ENCODE measurements at places on chromosomes 2 and 18.

GRCh38 chr2:233416706-233417105 is 62.4 kb downstream of the DGKD start:
- DNase-seq, result no peak

- peak; percentile 54 for DNase-seq
Observed at GRCh38 chr2:118032169-118033013, 18.5 kb upstream of the CCDC93 start.

DNA sequence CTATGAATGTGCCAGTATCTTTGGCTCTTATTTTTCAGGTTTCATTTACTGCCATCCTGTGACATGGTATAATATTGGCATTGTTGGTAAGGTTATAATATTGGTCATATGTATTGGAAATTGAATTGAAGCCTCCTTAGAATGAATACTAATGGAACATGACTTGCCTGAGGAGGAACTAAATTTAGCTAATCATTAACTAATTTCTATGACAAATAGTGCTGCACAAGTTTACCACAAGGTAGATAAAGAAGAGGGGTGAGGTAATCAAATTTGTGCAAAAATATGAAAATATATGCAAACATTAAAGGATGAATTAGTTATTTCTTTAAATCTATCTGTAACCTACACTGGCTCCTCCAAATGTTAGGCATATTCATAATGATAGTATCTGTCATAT is 43.2 kb upstream of the ORC2 start:
- no peak for DNase-seq

DNA sequence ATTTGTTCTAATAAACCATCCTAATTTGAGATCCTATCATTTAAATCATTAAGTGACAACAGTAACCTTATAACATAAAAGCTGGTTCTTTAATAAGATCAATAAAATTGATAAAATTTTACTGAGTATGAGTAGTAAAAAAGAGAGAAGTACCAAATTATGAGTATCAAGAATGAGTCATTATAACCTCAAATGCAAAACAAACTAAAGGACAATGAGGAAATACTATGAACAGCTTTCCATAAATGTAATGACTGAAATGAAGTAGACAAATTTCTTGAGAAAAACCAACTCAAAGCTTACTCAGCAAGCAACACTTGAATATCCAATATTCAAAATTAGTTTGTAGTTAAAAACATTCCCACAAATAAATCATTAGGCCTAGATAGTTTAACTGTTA is 433.0 kb downstream of the ZEB2 start:
- DNase-seq, result no peak

DNA sequence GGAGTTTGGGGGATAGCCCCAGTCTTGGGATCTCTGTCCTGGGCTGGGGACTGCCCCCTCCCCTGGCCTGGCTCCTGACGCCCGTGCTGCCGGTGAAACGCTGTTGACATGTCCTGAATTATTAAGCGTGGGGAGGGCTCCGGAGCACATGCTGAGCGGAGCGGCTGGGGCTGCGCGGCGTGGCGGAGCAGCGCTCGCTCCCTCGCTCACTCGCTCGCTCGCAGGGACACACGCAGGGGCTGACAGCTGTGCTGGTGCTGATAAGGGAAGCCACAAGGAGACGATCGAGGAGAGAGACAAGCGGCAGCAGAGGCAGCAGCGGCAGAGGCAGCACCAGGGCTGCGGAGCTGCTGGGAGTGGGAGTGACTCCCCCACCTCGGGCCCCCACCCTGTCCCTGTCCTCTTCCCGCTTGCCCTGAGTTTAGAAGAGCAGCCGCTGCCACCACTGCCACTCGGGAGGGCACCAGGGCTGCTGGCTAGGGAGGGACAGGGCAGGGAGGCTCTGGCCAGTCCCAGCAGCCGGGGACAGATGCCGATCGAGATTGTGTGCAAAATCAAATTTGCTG is at the start of gene ASIC4:
Gene ASIC4 (plus strand): TSS at position 287 of the 566 bp plus-strand sequence. CDS start 243 bp downstream, at position 530.
- peak; percentile 79 for DNase-seq

DNA sequence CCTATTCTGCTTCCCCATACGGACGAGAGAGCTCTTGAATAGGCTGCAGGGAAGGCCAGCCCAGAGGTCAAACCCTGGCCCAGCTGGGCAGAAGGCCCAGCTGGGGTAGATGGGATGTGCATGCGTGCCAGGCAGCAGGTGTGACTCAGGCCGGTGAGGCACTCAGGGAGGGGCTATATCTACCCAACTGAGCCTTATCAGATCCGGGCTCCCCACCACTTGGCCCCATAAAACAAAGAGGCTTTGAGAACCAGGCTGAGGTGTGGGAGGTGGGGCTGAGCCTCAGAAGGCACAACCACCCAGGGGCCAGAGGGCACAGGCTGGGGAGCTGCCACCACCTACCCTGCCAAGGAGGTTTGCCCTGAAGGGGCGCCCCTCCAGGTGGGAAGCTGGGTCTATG is 8.0 kb upstream of the CFAP65 start:
- no peak for DNase-seq

DNA sequence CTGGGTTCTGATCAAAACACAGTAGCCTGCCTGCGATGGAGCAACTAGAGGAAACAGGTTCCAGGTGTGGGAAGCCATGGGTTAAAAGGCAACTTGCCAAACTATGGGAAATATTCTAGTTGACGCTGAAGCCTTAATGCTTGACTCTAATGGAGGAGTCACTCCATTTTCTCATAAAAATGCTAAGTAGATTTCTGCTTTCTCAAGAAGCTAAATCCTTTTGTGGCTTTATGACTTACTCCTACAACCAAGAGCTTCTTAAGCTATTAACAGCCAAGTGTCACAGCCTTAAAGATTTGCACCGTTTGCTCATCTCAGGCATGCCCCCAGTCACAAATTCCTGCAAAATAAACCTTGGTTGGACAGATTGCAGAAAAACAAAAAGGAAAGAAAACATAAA is 25.2 kb downstream of the ANKRD44 start:
- no peak for DNase-seq

DNA sequence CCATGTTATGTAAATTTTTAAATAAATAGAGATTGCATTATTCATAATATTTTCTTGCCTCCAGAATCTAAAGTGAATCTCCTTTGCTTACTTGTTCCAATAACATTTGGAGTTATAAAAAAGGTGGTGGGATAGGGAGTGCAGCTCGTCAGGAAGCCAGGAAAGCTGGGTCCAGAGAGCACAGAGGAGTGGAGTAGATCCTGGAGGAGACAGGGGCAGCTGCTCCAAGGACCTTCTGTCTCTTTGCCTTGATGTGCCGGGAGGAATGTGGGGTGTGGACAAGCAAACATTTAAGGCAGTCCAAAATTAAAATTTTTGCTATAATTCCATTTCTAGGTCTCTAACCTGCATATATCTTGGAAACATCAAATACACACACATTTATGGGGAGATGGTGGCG is 29.3 kb downstream of the HAUS1 start:
- DNase-seq, result no peak

DNA sequence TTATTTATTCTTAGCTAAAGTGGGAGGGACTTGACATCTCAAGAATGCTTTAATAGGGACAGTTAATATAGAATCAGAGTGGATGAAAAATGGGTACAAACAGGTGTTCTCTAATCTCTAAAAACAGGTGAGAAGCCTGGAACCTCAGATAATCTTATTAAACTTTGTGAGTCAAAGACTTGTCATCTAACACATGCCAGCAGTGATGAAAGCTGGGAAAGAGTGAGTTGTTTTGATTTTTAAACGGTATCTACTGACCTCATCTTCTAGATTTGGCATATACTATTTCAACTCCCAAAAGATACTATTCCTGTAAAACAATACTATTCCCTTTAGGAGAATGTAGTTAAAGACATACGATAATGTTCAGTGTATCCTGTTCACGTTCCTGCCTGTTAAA is 103.4 kb downstream of the CCDC141 start:
- no peak for DNase-seq

- DNase-seq, result no peak
Observed at GRCh38 chr2:128607911-128608506, 289.3 kb upstream of the HS6ST1 start.

- DNase-seq, result no peak
Observed at GRCh38 chr2:134396493-134396892, 142.6 kb downstream of the MGAT5 start.

DNA sequence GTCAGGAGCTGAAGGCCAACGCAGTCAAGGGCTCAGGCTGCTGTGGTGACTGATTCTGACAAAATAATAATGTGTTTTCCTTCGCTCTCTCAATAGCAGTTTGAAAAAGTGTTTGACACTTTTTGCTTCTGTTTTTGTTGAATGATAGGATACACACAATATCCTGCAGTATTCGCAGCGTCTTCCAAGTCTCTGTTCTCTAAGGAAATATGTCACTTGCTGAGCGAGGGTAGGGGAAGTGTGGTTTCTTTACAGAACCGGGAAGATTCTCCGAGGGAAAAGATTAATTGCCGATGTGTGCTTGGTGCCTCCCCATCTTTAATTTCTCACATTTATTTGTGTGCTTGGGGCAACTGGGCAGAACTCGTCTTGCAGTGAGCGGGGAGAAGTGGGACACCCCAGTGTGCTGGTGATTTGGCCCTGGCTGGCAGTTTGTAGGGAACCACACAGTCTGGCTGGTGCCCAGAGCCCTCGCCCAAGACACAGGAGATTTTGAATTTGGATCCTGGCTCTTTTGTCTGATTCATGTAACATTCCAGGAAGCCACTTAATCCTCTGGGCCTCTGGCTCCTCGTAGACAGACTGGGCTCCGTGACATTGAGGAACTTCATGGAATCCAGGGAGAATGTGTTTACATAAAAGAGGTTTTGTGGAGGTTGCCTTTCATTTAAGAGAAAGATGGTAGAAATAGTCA is 169.4 kb downstream of the LDLRAD4 start:
- no peak for DNase-seq

- DNase-seq, result no peak
Observed at GRCh38 chr2:67039517-67040103, 357.5 kb upstream of the ETAA1 start.

GRCh38 chr18:47689371-47689770 is 241.1 kb downstream of the SMAD2 start:
- peak; percentile 21 for DNase-seq

DNA sequence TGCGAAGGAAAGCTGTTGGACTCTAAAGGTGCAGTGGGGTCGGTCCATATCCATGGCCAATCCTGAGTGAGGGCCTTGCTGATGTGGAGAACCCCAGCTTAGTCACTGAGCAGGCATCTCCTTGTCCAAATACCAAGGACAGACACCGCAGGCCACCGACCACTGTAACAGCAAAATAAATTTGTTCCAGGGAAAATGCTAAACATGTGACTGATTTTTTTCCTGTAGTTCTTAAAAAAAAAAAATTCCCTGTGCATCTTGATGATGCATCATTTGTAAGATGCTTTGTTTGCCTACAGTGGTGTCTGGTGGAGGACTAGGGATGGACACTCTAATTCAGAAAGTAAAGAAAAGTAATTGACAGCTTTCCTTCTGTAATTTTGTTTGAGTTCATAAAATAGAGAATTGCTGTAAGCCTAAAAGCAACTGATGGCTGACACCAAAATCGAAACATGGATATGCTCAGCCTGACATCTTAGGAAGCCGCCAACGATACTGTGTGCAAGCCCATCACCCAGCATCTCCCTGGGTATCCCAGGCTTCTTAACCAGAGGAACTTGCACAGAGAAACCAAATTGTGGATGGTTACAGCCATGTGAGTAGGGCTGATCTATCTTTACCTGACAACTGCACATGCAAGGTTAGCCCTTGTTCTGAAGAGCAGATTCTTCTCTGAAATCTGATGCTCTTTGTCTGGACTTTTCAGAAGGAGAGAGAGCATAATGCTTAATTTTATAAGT is 188.6 kb downstream of the ARL4C start:
- no peak for DNase-seq

- DNase-seq, result no peak
Observed at GRCh38 chr2:151175864-151176263, 85.8 kb downstream of the RBM43 start.

DNA sequence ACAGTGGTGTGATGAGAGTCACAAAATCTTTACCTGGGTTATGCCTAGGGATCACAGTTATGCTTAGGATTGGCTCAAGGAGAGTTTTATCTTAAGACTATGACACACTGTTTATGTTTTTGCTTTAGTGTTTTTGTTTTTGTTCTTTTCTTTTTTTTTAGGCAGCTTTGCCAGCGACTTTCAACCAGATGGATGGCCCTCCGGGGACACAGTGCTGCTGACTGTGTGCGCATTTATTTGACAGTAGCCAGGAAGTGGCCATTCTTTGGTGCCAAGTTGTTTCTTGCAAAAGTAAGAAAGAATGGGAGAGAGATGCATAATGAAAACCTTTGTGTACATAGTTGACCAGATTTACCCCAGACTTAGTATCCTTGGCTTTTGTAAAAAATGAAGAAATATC is 15.1 kb upstream of the DYNC2LI1 start:
- no peak for DNase-seq

DNA sequence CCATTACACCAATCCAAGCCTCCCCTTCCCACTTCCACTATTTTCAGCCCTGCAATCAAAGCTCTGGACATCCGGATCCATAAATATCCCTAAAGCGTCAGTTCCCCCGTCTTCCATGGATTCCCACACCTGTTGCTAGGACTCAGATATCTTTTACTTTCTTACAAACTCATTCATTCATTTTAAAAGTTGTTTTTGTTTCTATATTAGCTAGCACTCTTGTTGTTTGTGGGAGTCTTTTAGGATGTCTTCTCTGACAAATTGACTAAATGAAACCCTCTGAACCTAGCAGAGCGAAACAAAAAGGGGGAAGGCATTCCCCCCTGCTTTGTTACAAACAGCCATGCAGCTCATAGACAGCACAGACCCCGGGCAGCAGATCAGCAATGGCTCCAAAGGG is 9.0 kb upstream of the NBAS start:
- DNase-seq, result no peak

DNA sequence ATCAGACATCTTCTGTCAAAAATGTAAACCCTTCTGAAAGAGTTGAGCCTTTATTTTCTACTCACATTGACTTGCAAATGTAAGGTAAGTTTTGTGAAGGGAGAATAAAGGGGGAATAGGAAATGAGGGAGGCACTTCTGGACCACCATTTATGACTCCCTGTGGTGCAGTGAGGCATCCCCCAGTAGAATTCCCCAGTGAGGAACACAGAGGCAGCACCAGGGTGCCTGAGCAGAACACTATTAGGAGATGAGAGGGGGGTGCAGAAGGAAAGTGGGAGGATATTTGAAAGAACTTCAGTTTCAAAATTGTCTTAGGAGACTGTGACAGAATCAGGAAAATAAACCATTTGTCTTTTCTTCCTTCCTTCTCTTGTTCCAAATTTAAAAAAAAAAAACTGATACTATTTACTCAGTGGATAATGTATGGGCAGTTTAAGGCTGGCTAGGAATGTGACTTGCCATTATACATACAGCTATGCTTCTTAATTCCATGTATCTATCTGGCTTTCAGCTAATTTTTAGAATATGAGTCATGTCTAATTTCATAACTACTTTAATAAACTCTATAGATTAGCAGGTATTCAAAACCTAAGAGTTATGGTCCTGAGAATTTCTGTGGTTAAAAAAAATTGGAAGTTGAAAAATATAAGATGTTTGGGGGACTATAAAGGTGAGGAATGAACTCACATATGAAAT is 478.1 kb upstream of the CHAC2 start:
- no peak for DNase-seq

- DNase-seq, result no peak
Observed at GRCh38 chr2:217387776-217388387, 528.0 kb upstream of the TNP1 start.

GRCh38 chr2:208244422-208244821 is 10.4 kb downstream of the IDH1 start:
- DNase-seq, result no peak

Data from H7 (cell line).